ENCODE measurements at places on chromosomes 16 and 17.
A peak's percentile ranks its signal among the peaks of the same experiment; 100 is the strongest.

- no peak for DNase-seq
Observed at GRCh38 chr17:62592341-62593099, 35.0 kb upstream of the MRC2 start.

- DNase-seq, result no peak
Observed at GRCh38 chr17:51741458-51741857, 417.1 kb downstream of the CA10 start.

DNA sequence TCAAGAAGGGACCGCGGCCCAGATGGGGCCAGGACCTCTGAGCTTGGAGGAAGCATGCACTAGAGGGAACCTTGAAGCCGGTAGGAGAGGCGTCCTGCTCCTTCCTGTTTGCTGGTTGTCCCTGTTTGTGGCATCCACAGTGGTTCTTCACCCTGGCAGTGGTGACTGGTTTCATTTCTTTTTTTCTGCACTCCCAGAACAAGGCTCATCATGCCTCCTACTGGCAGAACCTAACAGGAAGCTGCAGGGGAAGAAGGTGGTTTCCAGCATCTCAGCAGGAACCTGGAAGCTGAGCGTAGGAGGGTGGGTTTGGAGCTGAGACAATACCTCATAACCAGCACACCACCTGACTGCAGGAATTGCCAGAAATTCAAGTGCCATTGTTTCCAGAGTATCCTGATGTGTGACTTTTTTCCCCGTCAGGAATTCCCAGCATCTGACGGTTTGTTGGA is 5.8 kb downstream of the TMEM231 start:
- peak; percentile 58 for DNase-seq

DNA sequence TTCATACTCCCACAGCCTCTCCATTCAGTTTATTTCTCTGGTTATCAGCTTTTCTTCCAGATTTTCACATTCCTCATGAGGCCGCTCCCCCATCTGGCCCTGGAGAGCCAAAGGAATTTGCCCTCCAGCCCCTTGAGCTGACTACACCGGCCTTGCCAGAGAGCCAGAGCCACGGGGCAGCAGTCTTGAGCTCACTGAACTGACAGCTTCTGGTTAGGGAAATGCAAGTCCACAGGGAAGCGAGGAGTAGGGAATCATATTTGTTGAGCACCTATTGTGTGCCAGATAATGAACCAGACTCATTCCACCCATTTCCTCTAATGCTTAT is 102.4 kb downstream of the ABCC12 start:
- DNase-seq, result no peak

- DNase-seq, result peak; percentile 70
Observed at GRCh38 chr16:57041182-57042156, 50.9 kb upstream of the CPNE2 start.

GRCh38 chr17:5418858-5419355 is 555 bp downstream of the NUP88 start:
- peak; percentile 79 for DNase-seq

DNA sequence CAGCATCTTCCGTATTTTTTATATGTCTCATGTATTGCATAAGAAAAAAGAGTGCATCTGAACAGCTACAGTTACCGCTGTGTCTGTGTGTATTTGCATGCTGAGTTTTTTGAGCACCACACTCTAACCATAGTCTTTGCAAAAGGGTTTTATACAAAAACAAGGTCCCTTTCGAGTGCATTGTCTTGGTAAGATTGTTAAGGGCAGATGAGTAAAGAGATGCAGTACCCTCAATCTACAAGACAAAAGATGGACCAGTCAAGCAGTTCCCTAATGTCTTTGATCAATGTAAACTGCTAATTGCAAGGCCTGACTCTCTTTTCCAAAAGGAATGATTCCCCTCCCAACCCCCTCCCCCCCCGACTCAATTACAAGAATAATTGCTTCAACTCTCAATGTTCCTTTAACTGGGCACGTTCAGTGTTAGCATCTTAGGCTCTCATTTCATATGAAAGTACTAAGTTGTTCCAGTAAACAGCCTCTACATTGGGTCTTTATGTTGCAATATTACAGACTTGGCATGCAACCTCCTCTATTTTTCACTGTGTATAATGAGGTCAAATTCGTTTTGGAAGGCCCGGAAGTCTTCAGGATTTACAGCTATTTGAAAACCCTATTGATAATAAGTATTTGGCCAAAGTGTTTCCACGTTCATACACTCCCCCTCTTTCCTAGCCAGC is 471.4 kb upstream of the RBFOX1 start:
- DNase-seq, result no peak

DNA sequence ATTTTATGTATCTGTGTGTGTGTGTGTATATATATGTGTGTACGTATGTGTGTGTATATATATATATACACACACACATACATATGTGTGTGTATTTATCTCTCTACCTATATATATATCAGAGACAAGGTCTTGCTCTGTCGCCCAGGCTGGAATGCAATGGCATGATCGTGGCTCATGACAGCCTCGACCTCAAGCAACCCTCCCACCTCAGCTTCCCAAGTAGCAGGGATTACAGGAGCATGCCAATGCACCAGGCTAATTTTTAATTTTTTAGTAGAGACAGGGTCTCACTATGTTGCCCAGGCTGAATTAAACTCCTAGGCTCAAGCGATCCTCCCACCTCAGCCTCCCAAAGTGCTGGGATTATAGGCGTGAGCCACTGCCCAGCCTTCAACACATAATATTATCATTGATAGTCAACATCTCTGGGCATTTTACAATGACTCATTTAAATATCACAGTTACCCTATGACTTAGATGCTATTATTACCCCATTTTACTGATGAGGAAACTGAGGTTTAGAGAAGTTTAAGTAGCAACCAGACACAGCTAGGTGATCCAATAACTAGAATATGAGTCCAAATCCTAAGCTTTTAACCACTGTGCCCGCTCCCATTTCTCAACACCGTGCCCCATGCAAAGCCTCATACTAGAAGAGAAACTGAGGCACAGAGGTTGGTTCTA is 24.3 kb downstream of the G6PC3 start:
- DNase-seq, result no peak

DNA sequence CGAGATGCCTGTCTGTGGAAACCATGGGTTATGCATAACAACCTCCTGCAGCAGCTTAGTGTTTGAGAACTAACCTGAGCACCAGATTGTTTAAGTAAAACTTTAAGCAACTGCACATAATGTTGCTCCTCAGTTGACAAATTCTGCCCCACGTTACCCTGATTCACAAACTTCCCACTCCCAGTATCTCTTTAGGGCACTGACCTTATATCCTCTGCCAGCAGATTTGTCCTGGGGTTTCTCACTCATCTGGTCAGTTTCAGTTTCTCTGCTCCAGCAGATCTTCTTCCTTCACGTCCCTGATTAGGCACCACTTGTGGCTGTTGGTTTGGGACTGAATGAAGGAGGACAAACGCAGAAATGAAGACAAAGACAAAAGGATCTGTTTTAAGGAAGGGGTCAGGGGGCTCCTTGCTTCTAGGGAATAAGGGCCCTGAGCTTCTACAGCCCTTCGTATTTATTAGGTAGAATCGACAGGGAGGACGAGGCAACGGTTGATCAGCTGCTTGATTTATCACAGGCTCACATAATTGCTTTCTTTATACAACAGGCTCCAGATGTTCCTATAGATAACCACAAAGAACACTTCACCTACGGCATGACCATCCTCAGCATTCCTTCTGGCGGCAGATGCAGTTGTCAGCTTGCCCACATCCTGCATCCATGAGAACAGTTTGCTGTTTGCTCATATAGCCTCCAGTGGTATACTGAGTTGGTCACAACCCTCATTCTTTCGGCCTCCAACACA is 13.5 kb upstream of the ZNF689 start:
- no peak for DNase-seq

DNA sequence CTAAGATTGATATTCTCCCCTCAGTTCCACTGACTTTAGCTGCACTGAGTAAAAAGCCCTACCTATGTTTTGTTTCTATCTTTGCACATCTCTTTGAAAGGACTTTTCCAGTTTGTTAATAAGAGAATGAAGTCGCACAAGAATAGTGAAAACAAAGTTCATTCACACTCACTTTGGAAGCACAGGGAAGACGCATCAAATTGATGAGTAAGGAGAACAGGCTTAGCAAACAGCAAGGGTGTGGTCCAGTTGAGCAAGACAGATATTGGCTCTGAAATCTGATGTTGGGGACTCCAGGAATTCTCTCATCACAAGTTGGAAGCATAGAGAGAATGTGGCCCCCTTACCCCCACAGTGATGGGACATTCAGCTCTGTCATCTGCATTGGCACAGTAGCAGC is 221.3 kb downstream of the CDH11 start:
- no peak for DNase-seq

- no peak for DNase-seq
Observed at GRCh38 chr16:31177136-31177535, 2.8 kb upstream of the FUS start.

- DNase-seq, result no peak
Observed at GRCh38 chr17:19573075-19573474, 39.4 kb downstream of the SLC47A1 start.

- no peak for DNase-seq
Observed at GRCh38 chr16:64440421-64440831, 681.4 kb downstream of the CDH11 start.

- no peak for DNase-seq
Observed at GRCh38 chr17:81021531-81022343, 13.2 kb upstream of the BAIAP2 start.

DNA sequence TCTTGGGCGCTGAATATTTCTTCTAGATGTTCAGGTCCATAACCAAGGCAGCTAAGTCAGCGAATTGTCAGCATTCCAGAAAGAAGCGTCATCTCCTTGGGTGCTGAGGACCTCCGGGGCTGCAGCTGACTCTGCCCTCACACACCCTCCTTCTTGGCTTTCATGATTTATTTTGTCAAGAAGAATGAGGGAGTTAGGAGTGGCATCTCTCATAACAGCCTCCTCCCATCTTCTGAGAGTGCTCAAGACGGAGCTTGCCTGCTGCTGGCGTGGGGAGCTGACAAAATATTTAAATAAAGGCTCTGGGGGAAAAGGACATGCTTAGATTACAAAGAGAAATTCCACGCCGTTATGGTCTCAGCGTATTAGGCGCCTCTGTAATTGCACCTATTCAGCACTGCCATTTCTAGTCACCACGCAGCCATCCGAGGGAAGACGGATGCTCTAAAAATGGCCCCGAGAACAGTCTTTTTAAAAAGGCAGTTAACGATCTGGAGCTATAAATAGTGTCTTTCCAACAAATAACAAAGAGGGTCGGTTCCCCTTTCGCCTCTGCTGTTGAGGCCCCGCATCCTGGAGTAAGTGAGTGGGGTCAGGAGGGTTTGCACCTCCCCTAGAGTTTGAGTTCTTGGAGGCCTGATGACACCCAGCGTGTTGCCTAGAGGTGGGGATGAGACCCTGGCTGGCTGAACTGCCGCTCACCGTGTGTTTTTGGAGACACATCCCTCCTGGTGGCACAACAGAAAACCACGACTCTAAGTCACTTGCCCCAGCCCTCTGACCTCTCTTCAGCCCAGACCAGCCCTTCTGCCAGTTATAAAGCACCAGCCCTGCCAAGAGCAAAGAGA is 187.0 kb downstream of the CCDC182 start:
- no peak for DNase-seq

GRCh38 chr17:66777689-66778225 is 57.2 kb upstream of the CACNG5 start:
- no peak for DNase-seq

DNA sequence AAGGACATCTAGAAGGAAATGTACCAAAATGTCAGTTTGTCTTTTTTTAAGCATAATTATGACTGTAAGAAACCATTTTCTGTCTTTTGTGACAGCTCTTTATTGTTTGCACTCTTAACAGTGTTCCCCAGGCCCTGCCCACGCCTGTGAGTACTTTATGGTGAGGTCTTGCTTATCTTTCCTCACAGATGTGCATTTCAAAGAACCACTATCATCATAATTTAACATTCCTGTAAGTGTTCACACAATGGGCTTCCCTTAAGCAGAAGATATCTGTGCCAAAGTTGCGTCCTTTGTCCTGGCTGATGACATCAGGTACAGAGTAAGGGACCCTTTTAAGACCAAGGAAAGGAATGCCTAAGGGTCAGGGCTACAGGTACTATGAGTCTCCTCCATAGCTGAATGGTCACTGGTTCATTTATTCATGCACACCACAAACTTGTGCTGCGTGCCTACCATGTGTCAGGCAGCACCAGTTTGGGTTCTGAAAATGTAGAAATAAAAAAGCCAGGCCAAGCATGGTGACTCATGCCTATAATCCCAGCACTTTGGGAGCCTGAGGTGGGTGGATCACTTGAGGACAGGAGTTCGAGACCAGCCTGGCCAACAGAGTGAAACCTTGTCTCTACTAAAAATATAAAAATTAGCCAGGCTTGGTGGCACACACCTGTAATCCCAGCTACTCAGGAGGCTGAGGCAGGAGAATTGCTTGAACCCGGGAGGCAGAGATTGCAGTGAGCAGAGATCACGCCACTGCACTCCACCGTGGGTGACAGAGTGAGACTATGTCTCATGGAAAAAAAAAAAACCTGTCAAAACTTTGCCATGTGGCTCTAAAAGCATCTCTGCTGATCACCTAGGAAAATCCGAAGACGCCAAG is 55.4 kb upstream of the NLK start:
- no peak for DNase-seq

DNA sequence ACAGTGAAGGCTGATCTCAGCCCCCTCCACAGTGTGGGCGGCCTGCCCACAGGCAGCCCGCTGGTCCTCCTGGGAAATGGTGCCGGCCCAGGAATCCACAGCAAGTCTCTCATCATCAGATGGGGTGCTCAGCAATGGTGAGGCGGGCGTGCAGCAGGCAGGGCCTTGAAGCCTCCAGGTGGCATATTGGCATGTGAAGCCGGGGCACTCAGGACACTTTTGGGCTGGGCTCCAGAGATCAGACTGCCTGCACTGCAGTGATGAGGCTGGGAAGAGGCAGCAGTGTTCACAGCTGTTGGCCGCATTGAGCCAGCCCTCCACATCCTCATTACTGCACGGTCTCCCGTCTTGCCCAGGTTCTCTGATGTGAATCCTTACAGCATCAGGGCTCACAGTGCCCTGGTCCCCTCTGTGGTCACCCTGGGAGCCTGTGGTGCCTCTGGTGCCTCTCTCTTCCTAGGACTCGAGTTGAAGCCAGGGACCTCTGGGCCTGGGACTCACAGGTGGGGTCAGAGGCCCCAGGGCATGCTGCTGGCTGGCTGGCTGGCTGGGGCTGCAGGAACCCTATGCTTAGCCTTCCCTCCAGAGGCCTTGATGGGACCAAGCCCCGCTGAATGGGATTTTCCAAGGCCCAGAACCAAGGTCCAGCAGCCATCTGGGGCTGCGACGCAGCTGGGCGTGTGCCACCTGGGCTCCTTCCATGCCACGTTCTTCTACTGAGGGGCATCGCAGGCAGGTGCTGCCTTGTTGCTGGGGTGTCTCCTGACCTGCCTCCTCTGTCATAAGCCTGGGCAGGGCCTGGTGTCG is 48.6 kb downstream of the TNFRSF13B start:
- peak; percentile 16 for DNase-seq

- no peak for DNase-seq
Observed at GRCh38 chr17:63640038-63640437, 17.8 kb downstream of the MAP3K3 start.

Data from GM10248 (cell line).